Activated naive CD4-positive, alpha-beta T cell (primary cell): ENCODE measurements at places on chromosomes 7 and 10.

GRCh38 chr10:815338-816090 lies 116.0 kb downstream of the LARP4B start:
- no peak for DNase-seq

DNA sequence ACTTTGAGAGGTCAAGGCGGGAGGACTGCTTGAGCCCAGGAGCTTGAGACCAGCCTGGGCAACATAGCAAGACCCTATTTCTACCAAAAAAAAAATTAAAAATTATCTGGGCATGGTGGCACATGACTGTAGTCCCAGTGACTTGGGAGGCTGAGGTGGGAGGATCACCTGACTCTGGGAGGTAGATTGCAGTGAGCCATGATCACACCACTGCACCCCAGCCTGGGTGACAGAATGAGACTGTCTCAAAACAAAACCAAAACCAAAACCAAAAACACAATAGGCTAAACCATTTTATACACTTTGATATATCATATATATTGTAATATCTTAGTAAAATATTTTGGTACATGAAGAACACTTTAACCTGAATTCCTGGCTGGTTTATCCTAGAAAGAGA lies 101.6 kb downstream of the RAPGEF5 start:
- DNase-seq, result no peak

DNA sequence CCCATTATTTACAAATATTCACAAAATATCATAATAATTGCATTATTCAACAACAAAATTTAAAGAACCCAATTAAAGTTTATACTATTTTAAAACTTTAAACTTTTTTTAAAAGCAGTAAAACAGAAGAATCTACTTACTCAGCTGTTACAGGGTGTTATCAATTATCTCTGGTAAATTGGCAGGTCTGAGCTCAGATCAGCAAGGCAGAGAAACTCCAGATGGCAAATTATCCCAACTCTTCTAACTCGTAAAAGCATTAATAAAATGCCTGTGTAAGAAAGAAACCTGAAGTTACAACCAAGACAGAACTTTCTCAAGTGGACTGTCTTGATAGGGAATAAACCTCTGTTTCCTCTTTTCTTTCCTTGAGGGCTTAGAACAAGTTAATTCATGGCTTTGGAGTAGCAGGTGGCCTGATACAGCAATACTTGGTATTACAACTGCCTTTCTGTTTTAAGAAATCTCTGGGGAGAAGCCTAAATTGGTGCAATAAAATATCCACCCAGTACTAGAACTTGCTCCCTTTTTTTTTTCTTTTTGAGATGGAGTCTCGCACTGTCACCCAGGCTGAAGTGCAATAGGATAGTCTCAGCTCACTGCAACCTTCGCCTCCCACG lies 275.3 kb upstream of the MKLN1 start:
- no peak for DNase-seq

DNA sequence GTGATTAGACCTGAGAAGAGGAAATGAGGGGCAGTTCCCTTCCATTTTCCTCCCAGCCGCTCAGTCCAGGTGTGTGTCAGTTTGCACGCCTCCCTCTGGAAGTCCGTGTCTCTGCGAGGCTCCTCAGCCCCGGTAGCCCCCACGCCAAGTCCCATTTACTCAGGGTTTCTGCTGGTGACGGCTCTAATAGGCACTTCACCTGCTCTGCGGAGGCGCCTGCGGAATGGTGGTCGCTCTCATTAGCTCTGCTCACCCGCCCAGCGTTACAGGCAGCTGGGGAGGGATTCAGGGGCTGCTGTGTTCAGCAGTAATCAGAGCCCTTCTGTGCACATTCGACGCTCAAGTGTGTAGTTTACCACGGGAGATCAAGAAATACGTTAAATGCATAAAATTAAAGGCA lies 179.9 kb downstream of the MGMT start:
- DNase-seq, result no peak

DNA sequence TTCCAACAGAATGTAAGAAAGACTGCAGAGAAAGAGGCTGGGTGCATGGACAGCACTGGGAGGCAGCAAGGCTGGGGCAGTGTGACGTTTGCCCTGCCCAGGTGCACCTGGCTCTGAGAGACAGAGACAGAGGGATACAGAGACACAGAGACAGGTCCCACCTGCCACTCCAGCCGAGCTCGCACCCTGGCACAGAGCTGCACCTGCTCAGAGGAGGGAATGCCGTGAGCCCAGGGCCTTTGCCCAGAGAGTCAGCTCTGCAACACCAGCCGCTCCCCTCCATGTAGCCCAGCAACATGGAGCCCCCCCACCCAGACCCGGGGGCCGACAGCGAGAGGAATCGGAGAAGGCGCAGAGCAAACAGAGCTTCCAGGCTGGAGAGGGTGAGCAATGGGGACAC lies 35.3 kb upstream of the PROSER2 start:
- DNase-seq, result no peak

DNA sequence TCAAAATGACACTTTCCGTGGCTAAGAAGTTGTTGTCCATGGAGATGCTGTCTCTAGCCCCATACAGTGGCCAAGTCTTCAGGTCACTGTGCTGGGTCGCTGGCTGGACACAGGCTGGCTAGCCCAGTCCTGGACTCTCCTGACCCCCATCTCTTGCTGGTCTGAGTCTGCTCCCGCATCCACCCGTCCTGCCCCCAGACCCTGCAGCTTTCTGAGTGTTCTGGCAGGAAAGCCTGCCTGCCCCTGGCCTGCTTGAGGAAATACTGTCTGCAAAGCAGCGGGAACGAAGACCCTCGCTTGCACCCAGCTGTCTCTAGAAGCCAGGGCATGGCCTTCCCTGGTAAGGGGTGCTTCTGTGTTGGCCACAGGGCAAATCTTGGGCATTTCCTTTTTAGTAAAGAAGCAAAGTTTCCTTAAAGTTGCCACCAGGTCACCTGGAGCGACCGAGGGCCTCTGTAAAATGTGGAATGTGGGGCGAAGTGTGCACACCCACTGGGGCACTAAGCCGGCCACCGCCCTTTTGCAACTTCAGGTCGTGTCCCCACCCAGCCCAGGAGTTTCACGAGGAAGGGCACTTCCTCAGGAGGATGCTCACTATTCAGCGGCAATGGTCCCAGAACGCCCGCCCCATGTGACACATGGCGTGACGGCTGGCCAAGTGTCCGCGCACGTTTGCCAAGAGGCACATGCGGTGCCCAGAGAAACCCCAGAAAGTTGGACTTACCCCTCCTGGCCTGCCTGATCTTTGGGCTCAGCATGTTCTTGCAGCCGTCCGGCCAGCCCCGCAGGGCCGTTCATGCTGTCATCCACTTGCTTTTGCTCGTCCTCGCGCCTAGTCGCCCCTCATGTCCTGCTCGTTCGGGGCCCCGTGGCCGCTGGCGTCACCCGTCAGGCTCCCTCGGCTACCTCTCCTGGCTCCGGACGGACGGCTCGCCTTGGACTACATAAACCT lies 558 bp downstream of the ARHGAP22 start:
- DNase-seq, result no peak

DNA sequence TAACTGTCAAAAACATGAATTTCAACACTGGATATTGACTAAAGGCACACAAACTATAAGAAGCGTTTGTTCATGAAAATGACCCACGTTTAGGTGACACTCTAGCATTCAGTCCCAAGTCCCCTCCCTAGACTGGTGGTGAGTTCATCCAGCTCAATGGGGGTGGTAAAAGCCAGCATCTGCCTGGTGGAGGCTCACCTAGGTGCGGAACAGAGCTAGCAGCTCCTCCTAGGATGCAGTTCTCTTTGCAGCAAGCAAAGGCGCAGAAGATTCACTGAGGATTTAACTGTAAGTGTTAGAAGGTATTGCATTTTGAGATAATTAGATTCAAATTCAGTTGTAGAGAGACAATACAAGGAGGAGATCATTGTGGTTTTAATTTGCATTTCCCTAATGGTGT lies 87.6 kb downstream of the VSTM2A start:
- DNase-seq, result no peak

DNA sequence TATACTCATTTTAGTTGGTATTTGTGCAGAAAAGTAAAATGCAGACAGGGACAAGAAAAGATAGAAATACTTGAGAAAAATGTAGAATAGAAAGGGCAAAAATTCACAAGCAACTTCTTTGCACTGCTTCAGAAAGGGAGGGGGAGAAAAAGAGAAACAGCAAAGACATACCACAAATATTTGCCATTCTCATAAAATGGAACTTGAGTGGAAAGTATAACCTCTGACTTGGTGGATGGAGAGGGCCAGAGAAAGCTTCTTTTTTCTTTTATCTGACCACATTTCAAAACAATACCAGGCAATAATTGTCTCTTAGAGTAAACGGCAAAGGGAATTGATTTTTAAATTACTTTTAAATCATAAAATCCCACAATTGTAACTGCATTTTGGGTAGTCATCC lies 35.8 kb upstream of the TRUB1 start:
- DNase-seq, result no peak

DNA sequence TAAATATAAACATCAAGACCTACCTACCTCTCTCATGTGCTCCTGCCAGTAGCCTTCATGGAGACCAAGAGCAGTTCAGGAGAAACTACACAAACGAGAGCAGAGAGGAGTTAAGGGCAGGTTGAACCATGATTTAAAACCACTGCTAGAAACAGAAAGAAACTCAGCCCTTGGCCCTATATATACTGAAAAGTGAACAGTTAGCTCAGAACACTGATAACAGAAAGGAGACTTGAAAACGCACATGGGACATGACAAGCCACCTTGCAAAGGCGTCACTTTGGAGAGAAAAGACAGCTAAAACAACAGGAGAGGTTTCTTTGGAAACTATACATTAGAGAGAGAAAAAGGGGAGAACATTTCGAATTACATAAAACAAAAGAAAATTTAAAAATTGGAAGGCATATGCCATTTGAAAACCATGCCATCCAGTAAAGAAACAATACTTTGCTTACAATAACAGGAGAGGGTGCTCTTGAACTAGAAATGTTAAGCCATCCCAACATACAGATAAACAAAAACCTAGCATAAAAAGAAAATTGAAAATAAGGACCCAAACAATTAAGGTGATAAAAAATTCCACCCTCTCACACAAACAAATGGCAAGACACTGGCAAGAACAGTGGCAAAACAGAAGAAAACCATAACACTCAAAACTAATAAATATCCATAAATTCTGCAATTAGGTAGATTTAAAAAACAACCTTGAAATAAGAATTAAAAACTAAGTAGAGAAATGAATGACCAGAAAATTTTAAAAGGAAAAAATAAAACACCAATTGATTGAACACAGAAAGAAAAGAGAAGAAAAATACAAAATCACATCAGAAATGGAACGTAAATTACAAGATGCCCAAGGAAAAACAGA lies 232.7 kb downstream of the IMMP2L start:
- DNase-seq, result no peak

DNA sequence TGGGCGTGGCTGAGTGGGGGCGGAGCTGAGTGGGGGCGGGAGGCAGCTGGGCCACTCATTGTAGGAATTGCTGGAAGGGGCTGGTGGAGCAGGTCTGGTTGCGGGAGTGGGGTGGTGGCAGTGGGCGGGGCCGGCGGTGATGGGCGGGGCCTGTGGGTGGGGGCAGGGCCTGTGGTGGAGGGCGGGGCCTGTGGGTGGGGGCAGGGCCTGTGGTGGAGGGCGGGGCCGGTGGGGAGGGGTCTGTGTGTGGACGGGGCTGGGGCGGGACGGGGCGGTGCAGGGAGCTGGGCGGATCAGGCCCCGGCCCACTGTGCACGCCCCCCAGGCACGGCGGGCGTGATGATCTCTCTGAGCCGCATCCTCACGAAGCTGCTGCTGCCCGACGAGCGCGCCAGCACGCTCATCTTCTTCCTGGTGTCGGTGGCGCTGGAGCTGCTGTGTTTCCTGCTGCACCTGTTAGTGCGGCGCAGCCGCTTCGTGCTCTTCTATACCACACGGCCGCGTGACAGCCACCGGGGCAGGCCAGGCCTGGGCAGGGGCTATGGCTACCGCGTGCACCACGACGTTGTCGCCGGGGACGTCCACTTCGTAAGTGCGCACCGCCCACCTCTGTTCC lies 14.0 kb downstream of the SLC29A4 start:
- DNase-seq, result peak; percentile 44

DNA sequence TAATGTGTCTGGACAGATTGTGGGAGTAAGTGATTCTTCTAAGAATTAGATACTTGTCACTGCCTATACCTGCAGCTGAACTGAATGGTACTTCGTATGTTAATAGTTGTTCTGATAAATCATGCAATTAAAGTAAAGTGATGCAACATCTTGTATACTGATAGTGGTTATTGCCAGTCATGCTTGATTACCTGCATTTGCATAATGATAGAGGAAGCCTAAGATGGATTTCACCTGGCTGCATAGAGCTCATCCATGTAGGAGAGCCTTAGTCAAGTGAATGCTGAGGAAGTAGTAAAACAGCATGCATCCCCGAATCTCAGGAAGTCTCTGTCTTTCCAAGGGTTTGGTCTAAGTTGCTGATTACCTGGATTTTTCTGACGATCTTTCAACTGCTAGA lies 64.2 kb upstream of the CAPZA2 start:
- DNase-seq, result no peak

DNA sequence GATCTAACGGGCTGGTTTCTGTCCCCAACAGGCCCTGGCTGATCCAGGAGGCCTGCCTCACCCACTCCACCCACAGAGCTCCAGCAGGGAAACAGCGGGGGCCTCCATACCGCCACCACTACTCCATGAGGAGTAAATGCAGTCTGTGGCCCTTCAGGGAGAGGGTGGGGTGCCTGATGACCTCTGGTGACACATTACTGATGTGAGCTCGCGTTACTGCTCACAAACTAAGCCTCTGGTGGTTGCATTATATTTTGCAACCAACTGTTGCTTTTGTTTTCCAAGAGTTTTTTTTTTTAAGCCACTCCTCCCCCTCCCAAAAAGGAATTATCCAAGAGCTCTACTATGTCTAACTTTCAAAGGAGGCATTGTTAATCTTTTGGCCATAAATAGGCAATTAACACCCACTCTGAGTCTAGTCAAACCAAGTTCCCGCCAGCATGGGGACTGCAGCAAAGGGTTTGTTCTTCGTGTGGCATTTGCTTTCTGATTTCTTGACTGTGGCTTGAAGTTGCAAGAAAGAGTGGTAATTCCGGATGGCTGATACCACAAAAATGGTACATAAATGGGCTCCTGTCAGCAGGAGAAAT lies 72.6 kb downstream of the FAM53B start:
- no peak for DNase-seq

GRCh38 chr7:92135052-92135889 lies 994 bp upstream of the CYP51A1 start:
- no peak for DNase-seq

- DNase-seq, result no peak
Observed at GRCh38 chr10:17850501-17850900, 41.4 kb downstream of the MRC1 start.
